ENCODE measurements at places on chromosomes 6 and 20.

- DNase-seq = no peak
These were observed 150.6 kb upstream of the AFDN start for GRCh38 chr6:167676000-167676665.

DNA sequence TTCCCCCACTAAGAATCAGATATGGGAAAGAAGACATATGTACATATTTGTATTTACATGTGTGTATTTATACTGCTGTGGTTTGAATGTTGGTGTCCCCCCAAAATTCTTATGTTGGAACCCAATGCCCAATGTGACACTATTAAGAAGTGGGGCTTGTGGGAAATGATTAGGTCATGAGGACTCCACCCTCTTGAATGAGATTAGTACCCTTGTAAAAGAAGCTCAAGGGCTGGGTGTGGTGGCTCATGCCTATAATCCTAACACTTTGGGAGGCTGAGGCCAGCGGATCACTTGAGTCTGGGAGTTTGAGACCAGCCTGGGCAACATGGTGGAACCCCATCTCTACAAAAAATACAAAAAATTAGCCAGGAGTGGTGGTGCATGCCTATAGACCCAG, 3.9 kb upstream of the SMIM13 start:
- no peak for DNase-seq

GRCh38 chr6:105482227-105482844, 79.5 kb upstream of the PREP start:
- DNase-seq = no peak

DNA sequence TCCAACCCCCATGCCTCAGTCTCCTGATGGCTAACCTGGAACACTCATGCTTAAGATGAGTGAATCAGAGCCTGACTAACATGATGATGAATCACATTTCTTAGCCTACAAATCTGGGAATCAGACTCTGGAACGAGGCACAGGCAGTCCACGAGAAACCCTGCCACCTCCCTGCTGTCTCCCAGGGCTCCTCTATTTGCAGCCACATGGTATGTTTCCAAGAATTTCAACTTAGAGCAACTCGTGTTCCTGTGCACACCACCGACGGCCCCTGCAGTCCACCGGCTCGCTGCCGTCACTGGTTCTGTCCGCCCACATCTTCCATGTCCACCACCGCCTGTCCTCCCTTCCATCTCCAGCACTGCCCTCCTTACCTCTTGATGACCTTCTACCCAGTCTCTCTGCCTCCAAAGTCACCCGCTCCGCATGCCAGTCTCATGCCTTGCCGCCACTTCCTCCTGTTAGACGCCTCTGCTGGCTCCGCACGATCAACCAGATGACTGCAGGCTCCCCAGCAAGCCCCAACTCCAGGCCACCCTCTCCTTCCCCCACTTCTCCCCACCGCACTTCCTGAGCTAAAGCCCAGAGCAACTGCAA, 87.6 kb downstream of the AGPAT4 start:
- DNase-seq = no peak

DNA sequence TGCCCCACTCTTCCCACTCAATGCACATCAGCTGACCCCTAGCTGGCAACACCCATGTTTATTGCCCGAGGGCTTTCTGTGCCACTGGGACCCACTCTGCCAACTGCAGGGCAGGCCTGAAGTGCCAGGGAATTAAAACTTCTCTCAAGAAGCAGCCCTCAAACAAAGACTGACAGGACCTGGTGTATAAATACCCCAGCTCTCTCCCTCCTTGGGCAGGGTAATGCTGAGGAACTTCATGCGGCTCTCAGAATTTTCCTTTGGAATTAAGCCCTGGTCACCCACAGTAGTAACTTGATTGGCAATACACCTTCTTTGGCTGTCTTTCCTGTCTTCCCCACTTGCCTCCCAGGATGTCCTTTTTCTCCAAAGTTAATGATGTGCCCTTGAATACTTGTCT, 5.3 kb upstream of the GDAP1L1 start:
- DNase-seq = no peak

GRCh38 chr6:32883789-32884188, 29.8 kb downstream of the PSMB9 start:
- no peak for DNase-seq

- DNase-seq = no peak
These were observed 83.0 kb downstream of the SCAND1 start for GRCh38 chr20:35871259-35871771.

- no peak for DNase-seq
These were observed 5.2 kb downstream of the SLC35D3 start for GRCh38 chr6:136927292-136927691.

GRCh38 chr6:30005482-30005881, 55.6 kb upstream of the POLR1H start:
- DNase-seq = no peak

GRCh38 chr20:44109951-44110361, 77.0 kb downstream of the JPH2 start:
- DNase-seq = no peak

DNA sequence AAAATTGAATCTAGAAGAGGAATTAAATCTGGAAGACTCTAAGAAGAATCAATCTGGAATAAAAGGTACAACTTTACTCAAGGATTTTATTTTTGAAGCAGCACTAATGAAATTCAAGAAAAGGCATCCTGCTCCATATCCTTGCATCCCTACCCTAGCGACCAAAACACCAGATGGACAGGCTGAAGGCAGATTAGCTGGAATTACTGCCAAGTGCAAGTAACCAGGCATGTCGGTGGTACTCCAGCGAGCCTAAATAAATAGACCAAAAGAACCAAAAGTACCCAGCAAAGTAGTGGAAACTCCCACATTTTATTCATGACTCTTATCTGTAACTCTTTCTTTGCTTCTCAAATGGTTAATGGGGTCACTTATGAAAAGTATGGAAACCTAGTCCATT, 21.0 kb downstream of the OPRM1 start:
- DNase-seq = no peak

DNA sequence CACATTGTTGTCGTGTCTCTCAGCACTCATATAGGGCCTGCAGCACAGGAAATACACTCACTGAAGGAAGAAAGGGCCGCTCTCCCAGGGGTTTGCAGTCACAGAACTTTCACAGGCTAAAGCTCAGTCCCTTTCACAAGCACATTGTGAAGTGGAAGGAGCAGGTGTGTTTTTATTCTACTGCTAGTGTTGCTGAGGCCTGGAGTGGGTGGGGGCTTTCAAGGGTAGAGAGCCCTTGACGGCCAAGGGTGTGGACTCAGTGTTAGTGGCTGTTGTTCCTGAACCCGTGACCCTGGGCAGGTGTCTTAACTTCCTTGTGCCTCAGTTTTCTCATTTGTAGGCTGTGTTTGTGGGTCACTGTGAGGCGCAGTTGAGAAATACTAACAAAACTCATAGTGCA, 66.2 kb upstream of the SLC22A1 start:
- DNase-seq = no peak

All from GOT3 (cell line).